Amniotic epithelial cell (primary cell): ENCODE measurements at places on chromosomes 2 and 18.

- peak; percentile 81 for DNase-seq
Measured at GRCh38 chr2:25115902-25116301, 52.5 kb downstream of the POMC start.

- DNase-seq, result no peak
Measured at GRCh38 chr2:178247250-178247649, 52.9 kb downstream of the OSBPL6 start.

DNA sequence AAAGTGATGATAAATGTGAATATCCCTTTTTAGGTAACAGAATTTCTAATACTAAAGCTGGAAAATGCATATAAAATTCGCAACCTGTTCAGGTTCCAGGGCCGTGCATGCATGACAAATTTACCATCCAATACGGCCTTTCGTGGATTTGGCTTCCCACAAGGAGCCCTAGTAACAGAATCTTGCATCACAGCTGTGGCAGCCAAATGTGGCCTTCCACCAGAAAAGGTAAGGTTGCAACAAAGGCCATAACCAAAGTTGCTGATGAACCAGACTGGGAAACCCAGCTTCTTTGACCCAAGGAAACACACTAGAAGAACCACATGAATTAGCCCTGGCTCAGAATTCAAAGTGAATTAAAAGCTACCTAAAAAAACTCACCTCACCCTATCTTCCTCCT is 49.6 kb upstream of the BZW1 start:
- DNase-seq, result no peak

DNA sequence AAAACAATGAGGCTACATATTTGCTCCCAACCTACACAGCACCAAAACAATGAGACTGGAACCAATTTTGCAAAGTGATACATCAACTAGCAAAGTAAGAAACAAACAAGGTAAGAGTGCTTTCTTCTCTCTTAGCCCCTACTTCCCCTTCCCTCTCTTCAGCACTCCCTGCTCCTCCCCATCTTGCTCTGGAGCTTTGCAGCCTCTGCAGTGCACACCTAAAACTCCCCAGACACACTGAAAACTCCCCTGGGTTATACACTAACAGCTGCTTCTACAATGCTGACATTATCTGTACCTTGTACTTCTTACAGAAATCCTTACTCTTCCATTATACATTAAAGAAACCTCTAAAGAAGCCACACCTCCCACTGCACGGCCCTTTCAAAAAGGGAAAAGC is 93.7 kb downstream of the RBMS1 start:
- DNase-seq, result no peak

DNA sequence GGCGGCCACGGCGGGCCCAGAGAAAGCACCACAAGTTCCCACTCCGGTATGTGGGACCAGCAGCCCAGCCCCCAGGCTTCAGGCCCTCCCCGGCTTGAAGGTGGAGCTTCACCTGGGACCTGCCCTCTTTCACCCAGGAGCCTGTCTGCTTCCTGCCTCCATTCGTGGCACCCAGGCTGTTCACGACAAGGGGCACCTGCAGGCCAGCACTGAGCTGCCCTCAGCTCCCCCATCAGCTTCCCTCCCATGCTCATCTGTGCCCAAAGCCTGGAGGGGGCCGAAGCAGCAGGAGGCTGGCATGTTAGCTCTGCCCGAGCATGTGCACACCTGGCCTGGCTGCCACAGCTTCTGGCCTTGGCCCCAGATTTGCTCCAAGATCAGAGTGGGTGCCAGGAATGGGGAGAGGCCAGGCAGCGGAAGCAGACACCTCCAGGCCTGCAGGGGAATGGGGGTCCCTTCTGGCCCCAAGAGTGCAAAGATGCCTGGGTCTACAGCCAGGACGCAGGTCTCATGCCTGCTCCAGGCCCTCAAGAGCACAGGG is 312.4 kb upstream of the SYT4 start:
- DNase-seq, result no peak

DNA sequence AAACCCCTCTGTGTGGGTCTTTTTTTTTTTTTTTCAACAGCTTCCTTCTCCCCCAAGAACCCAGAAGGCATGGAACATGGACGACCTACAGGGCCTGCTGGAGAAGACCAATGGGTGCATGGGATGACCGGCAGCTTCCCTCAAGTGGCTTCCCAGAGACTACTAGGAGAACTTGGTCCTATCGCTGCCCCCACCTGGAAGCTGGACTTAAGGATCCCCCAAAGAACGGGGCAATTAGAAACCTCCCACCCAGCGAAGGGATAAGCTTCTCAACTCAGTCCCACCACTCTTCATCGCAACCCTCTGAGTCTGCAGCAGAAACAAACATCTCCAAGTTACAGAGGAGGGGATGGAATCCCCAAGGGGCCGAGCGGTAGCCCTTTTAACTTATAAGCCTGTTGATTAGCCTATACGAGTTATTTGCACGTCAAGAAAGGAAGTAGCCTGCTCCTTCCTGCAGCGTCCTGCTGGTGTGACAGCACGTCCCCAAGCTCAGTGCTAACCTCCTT is 1.4 kb downstream of the ACTR1B start:
- DNase-seq, result no peak

DNA sequence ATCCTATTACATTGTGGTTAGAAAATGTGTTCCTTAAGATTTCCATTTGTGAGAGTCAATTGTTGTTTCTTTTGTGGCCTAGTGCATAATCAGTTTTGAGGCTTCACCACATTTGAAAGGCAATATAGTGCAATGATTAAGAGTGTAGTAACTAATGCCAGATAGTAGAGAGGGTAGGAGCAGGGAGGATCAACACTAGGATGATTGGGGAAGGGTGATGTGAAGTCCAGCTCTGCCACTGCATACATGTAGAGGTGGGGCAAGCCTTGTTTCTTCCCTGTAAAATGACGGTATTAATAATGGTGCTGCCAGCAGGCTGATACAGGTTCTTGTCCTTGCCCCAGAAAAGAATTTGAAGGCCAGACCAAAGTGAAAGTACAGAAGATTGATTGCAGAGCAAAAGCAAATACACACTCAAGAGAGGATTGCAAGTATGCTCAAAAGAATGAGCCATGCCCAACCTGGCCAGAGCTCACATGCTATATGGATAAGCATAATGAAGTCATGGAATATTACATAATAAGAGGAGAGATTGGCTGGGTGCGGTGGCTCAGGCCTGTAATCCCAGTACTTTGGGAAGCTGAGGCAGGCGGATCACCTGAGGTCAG is 8.0 kb downstream of the SP100 start:
- peak; percentile 84 for DNase-seq

DNA sequence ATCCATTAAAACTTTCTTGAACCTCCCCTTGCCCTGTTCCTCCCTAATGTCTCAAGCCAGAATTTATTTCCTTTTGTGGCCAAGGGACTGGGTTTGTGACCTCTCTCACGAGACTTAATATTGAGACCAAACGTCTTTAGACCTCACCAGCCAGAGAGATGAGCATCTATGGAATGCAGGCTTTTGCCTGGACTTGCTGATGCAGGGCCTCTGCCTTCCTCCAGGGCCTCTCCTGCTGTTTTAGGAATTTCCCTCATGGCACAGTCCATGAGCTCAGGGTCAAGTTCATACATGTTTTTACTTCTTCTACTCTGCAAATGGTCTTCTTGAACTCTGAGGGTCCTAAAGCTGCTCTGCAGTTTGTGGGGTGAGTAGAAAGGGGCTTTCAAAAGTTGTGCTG is 22.3 kb downstream of the IL1B start:
- DNase-seq, result no peak
